ENCODE measurements at places on chromosomes 7 and 10.

- DNase-seq = peak; percentile 76
Observed at GRCh38 chr7:1664711-1665548, 5.1 kb upstream of the ELFN1 start.

- no peak for DNase-seq
Observed at GRCh38 chr10:88081457-88082054, 218.1 kb downstream of the PTEN start.

DNA sequence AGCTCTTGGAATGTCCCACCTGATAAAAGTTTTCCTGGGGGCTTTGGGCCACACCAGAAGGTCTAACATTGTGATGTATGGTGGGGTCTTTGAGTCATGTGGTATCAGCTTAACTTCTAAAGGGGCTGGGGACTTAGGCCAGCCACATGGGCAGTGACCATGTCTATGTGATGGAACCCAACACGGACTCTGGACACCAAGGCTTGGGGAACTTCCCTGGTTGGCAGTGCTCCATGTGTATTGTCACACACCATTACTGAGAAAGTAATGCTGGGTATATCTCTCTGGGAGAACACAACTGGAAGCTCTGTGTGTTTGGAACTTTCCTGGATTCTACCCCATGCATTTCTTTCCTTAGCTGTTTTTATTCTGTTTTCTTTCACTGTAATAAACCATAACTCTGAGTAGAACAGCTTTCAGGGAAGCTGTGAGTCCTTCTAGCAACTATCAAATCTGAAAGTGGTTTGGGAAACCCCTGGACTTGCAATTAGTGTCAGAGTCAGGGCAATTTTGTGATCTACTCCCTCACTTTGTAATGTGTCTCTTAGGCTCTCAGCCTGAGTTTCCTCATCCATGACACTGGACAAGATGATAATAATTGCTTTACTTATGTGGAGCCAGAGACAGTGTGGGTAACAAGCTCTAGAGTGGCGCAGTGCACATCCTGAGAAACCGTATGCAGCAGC lies 28.4 kb upstream of the AGK start:
- no peak for DNase-seq

- DNase-seq = no peak
Observed at GRCh38 chr10:91162050-91162494, 58.4 kb upstream of the PCGF5 start.

DNA sequence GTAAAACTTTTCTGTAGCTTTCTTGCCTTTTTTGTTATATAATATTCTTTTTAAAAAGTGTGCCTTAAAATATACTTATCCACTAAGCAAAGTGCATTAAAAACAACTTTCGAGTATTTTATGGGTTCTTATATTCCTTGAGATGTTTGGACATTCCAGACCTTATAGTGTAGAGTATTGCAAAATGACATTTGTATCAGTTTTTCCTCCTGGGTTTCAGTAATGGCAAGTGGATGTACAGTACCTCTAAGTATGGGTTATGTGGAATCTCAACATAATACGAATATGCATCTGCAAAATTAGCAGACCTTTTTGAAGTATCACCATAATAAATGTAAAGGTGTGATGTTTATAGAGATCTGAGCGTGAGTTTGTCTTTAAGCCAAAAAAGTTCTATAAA lies 2.7 kb downstream of the CDK13 start:
- no peak for DNase-seq

- DNase-seq = no peak
Observed at GRCh38 chr10:86267286-86268195, 99.1 kb downstream of the GRID1 start.

DNA sequence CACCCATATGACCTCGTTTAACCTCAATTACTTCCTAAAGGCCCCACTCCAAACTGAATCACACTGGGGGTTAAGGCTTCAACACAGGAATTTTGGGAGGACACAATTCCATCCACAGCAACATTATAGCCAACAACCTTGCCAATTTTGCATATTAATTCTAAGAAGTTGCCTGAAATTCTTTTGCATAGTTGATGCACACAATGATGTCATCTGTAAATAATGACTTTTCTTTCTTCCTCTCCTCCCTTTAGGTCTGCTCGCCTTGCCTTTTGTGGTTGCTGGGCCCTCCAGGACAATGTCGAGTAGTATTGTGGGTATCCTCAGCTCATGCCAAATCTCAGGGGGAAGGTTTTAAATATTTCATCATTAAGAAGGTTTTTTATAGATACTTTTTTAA lies 16.0 kb upstream of the CAMK2B start:
- no peak for DNase-seq

Data from GM12892 (cell line).